NCI-H774 (cell line): ENCODE measurements at places on chromosomes 4 and X.

DNA sequence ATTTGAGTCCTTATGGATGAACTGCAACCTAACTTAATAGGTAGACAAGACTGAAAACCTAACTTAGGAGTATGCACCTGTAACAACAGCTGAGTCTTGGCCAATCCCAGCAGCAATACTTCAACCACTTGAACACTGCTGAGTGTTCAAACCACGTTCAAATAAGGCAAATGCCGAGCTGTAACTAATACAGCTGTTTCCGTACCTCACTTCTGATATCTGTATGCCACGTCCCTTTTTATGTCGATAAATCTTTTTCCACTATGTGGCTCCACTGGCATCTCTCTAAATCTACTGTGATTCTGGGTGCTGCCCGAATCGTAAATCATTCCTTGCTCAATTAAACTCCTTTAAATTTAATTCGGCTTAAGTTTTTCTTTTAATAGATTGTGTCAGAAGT lies 459.7 kb downstream of the INPP4B start:
- no peak for DNase-seq

- DNase-seq = no peak
Observed at GRCh38 chrX:101957174-101957573, 25.3 kb upstream of the ZMAT1 start.

GRCh38 chrX:149498767-149499166 lies 6.3 kb downstream of the IDS start:
- DNase-seq = no peak

DNA sequence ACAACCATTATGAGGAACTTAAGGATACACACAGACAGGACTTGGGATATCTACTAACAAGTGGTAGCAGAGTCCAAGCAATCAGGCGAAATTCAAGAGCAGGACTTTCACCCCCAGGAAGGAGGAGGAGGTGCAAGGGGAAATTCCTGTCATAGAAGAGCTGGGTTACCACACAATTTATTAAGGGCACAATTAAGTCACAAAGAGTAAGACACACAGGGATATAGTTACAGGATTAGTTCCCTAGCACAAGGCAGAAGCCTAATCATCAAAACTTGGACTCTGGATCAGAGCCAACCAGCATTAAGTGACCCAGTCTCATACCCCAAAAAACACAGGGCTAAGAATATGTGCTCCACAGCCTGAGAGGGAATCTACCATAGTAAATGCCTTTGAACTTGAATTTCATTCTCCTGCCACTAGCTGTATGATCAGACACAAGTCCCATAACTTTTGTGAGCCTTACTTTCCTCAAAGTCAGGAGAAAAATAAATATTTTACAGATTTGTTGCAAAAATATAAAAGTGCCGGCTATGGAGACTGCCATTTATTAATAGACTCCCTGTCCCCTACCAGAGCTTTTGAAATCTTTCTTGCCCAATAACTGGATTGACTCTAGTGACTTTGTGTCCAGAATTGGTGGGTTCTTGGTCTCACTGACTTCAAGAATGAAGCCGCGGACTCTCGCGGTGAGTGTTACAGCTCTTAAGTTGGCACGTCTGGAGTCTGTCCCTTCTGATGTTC lies 87.0 kb downstream of the SYNPO2 start:
- no peak for DNase-seq

GRCh38 chr4:47500776-47501175 lies 15.7 kb downstream of the ATP10D start:
- DNase-seq = no peak

DNA sequence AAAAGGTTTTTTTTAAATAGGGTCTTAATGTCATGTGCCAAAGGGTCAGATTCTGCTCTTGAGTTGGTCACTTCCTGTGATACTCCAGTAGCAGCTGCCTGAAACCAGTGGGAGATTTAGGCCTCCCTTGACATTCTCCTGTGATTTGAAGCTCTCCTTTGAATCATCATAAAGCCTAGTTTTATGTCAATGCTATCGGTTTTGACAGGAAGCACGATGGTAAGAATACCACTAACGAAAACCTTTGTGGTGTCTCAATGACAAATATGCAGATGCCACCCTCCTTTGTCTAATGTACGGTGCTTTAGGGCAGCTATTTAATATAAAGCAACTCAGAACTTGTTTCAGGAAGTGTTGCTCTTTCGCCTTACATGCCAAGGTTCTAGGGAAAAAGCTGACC lies 44.2 kb downstream of the CCNI start:
- DNase-seq = no peak

- no peak for DNase-seq
Observed at GRCh38 chr4:162139412-162139811, 24.4 kb downstream of the FSTL5 start.

GRCh38 chr4:95077864-95078263 lies 320.1 kb downstream of the BMPR1B start:
- no peak for DNase-seq

- no peak for DNase-seq
Observed at GRCh38 chrX:22730542-22730941, 269.2 kb upstream of the DDX53 start.

- no peak for DNase-seq
Observed at GRCh38 chr4:108480881-108481280, 139.5 kb upstream of the RPL34 start.

GRCh38 chr4:152417673-152418072 lies 118.2 kb downstream of the FBXW7 start:
- no peak for DNase-seq

- no peak for DNase-seq
Observed at GRCh38 chrX:102345916-102346315, 93.9 kb downstream of the NXF2B start.

- DNase-seq = no peak
Observed at GRCh38 chr4:187798385-187798784, 197.2 kb upstream of the ZFP42 start.

DNA sequence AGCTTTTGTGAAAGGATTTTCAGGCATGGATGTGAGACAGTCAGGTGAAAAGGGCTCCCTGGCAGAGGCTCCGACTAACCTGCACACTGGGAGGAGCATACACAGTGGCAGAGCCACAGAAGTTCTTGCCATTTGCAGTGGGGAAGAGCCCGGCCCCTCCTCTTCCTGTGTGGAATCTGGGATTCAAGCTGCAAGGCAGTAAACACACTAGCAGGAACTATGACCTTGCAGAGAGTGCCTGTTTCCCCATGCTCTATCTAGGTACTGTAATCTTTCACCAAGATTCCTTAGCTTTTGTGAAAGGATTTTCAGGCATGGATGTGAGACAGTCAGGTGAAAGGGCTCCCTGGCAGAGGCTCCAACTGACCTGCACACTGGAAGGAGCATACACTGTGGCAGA lies 19.8 kb upstream of the HEPH start:
- DNase-seq = no peak

DNA sequence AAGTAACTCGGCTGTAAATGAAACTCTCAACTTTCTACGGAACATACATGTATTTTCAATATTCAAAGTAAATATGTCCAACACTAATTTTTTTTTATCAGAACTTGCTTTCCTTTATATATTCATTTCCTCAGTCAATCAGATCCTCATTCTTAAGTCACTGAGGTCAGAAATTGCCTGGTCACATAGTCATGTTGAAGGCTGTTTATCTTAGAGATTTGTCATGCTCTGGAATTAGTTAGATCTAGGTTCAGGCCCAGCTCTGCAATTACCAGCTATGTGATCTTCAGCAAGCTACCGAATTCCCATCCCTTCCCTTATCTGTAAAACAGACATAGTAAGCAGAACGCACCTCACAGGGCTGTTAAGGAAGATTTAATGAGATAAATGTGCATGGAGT lies 228.8 kb downstream of the SPCS3 start:
- no peak for DNase-seq

DNA sequence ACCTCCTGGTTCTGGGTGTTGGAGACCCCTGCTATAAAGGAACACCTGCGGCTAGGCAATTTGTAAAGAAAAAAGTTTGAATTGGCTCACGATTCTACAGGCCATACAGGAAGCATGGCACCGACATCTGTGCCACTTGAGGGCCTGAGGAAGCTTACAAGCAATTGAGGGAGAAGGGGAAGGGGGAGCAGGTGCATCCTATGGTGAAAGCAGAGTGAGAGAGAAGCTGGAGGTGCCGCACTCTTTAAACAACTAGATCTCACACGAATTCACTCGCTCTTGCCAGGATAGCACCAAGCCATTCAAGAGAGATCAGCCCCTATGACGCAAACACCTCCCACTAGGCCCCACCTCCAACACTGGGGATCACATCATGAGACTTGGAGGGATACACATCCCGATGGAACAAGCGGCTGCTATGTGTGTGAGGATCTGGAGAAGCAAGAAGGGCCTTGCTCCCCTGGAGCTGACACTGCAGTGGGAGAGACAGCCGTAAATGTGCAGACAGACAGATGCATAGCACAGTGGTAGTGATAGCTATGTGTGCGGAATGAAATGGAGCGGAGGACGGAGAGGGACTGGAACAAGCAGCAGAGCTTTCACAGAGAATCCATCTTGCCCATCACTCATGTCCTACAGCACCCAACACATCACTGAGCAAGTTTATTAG lies 60.7 kb upstream of the HELT start:
- DNase-seq = no peak

- no peak for DNase-seq
Observed at GRCh38 chrX:150436195-150436594, 73.1 kb downstream of the MAMLD1 start.

DNA sequence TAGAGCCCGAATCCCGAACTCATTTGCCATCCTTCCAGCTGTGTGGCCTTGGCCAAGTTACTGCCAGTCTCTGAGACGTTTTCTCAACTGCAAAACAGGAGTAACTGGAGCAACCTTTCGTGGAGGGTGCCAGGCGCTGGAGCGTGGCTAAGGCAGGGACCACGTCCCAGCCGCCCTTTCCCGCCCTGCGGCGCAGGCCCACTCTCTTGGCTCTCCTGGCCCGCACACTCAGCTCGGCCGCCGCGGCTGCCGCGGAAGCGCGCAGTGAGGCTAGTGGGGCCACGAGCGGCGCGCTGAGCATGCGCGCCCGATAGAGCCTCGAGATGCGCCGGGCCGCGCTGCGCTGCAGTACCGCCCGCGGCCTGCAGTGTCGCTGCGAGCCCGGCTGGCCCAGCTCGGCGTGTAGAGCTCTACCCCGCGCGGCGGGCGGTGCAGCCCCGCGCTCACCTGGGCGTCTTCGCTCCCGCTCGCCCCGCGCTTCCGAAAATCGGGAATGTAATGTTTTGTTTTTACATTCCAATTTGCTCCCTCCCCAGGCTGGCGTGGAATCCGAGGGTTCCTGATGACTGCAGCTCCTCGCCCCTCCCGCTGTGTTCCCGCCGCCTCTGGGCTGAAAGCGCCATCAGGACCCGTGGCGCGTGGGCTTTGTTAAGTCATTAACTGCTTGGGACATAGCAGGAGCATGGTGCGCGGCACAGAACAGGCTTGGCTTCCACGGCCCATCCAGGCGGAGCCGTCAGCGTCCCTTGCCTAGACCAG lies 4.0 kb upstream of the ZNF518B start:
- peak; percentile 71 for DNase-seq

GRCh38 chr4:114100288-114101031 lies 121.0 kb upstream of the ARSJ start:
- DNase-seq = no peak

- DNase-seq = no peak
Observed at GRCh38 chrX:116417968-116418367, 18.4 kb upstream of the SLC6A14 start.

DNA sequence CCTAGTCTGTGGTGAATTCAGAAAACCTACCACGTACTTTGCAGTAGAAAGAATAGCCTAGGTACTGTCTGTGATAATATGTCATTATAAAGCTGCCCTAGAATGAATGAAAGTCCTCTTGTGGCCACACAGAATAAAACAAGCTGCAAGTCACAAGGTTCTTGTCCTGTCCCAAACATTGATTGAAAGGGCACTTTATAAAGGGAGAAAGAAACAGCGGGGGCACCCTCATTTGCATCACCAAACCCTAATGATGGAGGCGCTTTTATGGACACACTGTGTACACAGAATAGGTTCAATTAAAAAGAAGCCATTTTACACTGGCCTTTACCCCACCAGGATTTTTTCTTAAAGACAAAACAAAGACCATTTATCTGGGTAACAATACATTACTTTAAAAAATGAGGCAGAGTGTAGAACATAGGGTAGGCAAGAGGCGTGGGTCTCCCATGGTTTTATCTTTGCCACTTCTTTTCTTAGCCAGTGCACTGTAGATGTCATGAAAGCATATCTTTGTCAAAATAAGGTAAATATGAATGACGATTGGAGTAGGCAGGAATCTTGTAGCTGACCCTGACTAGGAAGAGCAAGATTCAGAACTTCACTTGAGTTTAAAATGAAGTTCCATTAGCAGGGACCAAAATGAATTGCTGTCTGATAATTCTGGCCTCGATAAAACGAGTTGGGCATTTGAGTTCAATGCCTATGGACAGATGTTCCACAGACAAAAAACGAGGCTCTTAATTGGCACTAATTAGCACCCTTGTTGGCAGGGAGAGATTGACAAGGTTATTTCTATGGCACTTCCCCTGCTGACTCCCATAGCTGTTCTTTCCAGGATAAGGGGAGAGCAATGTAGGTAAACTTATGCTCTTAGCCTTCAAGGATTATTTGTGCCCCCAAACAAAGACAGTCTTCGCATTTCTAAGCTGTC lies 365.1 kb downstream of the AFF2 start:
- DNase-seq = no peak

DNA sequence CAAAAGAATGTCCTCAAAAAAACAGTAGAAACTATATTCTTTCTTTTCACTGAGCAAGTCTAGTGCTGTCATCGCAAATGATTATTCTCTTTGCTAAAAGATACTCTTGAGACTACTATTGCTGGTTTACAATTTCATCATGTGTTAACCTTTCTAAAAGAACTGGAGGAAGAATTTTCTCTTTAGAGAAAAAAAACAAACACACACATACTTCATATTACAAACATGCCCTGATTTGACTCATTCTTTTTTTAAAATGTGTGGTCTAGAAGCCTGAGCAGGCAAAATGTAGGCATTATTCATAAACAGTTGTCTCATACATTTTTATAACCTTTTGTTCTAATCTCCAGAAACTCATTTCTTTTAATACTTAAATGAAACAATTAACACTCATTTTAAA lies 60.6 kb upstream of the FAT4 start:
- no peak for DNase-seq

- no peak for DNase-seq
Observed at GRCh38 chrX:10926891-10927290, 184.2 kb upstream of the HCCS start.

- DNase-seq = no peak
Observed at GRCh38 chrX:34275699-34276098, 143.6 kb upstream of the FAM47A start.

GRCh38 chrX:136262812-136263315 lies 11.7 kb upstream of the MAP7D3 start:
- DNase-seq = no peak

DNA sequence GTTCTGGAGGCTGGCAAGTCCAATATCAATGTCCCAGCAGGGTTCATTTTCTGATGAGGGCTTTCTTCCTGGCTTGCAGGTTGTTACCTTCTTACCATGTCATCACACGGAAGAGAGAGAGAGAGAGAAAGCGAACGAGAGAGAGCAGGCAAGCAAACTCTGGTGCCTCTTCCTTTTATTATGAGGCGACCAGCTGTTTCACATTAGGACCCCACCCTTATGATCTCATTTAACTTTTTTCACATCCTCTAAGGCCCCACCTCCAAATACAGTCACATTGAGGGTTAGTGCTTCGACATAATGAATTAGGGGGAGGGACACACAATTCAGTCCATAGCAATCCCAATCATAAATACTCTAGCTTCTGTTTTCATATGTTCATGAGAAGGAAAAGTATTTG lies 10.6 kb upstream of the GPR174 start:
- no peak for DNase-seq
